ENCODE measurements at places on chromosomes 12 and 14.

DNA sequence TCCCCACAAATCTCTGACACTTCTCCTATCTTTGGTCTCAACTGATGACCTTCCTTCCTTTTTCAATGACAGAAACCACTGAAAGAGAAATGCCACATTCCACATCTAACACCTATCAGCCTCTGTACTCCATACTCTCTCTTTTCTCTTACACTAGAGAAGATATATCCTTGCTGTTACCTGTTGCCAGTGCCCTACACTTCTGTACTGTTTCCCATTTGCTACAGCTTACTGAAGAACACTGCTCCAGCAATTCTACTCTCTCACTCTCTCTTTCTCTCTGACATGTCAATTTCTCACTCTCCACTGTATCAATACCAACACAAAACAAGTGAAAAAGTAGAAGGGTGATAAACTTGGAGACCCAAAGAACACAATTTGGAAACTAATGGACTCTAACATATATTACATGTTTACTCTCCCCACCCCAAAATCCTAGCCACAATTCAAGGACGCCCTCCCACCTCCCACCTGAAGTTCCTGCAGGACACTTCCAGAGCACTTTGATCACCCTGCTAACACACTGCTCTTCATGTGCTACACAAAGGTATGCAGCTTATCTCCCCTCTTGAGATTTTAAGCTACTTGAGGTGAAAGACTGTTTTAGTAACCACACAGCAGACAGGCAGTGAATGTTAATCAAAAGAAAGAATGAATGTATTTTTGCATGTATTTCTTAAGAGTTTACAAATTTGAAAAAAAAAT is 95.0 kb downstream of the MED13L start:
- DNase-seq: no peak

- no peak for DNase-seq
Observed at GRCh38 chr14:77158175-77158881, 16.7 kb upstream of the ZDHHC22 start.

GRCh38 chr12:25957793-25958427 is 572 bp upstream of the RASSF8 start:
- no peak for DNase-seq

DNA sequence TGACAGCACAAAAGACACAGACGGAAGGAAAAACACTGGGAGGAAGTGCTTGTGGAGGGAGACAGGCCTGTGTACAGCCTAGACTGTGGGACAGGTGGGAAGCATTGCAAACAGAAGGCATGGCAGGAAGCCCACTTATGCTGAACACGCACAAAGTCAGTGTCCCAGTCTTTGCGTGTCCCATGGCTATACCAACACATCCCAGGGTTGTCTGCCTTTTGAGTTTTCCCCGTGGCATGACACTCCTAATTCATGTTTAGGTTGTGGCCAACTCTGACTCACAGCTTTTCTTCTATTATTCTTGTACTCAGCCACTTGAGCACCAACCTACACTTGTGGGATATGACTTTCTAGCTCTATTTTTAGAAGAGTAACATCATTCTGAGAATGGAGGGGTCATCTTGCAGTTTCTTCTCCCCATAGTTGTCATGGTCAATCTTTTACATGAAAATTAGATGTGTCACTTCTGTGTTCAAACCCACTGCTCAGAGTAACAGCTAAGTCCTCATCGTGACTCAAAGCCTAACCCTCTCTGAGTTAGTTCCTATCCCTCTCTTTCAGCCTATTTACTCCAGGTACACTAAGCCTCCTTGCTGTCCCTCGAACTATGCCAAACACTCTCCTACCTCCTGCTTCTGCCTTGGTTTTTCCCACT is 27.5 kb upstream of the JPH4 start:
- DNase-seq: no peak

DNA sequence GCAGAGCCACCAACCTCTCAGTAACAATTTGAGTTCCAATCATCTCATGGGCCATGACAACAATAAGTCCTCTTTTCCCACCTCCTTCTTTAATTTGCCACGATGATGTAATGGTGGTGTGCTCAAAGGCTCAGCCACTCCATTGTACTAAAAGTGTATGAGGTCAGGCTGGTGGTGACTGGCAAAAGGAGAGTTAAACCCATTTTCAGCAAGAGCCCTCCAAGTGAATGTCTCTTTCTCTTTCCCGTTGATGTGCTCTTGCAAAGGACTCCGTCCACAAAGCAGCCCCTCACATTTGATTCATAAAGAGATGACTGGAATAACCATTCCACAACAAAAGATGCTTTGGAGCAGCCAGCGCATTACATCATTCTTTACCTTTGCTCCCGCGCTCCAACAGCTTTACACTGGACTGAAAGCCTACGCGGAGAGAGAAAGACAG is 41.6 kb downstream of the DUSP16 start:
- DNase-seq: no peak

GRCh38 chr12:47234576-47235141 is 154.9 kb upstream of the AMIGO2 start:
- DNase-seq: no peak

DNA sequence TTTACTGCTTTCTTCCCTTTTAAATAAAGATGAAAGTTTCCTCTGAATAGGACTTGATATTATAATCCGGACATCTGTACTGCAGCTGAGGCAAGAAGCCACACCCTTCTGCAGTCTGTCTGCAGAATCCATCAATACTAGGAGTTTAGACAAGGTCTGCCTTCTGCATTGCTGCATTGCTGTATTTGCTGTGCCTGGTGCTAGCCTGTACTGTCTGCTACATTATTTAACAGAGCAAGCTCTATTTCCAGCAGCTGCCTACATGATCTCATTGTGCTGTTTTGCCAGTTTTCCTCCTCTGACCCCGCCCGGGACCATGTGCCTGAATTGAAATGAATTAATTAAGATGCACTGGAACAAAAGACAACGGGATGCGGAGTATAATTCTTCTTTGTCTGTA is 1.7 kb downstream of the TUBA1A start:
- no peak for DNase-seq

- DNase-seq: no peak
Observed at GRCh38 chr14:87149583-87150354, 843.2 kb downstream of the GALC start.

DNA sequence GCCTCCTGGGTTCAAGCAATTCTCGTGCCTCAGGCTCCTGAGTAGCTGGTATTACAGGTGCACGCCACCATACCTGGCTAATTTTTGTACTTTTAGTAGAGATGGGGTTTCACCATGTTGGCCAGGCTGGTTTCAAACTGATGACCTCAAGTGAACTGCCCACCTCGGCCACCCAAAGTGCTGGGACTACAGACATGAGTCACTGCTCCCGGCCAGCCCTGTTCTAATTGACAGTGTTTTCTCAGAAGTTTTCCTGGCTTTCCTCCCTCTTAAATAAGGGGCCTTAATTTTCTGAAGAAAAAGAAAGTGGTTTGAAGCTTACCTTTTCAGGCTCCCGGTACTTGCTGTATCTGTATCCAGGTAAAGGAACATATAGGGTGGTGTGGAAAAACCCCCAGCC is 1.7 kb downstream of the HAL start:
- no peak for DNase-seq

DNA sequence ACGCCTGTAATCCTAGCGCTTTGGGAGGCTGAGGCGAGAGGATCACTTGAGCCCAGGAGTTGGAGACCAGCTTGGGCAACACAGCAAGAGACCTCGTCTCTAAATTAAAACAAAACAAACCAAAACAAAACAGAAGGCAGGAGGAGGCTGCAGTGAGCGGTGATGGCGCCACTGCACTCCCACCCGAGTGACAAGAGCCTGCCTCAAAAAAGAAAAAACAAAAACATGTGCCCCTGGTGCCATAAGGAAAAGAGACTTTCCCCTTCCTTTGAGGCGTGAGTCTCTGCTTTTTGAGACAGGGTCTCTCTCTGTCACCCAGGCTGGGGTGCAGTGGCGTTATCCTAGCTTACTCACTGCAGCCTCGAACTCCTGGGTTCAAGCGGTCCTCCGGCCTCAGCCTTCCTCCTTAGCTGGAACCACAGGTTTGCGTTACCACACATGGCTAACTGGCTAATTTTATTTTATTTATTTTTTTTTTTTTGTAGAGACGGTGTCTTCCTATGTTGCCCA is 9.0 kb upstream of the EAPP start:
- peak; percentile 23 for DNase-seq

GRCh38 chr14:33799705-33800570 is 150.9 kb downstream of the EGLN3 start:
- DNase-seq: no peak

DNA sequence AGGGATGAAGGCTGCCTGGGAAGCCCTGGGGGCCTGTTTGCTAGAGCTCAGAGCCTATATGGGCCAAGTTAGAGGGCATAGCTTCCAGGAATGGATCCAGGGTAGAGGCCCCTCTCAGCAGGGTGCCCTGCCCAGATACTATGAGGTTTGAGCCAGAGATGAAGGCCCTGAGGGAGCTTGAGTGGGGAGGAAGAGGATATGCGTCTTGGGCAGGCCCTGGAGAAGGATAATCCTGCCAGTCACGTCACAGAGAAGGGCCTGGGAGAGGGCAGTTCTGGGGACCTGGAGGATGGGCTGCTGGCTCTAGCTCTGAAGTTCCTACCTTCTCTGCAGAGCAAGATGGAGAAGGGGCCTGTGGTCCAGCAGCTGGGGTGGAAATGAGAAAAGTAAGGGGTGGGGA is 5.9 kb upstream of the CACNB3 start:
- no peak for DNase-seq

GRCh38 chr12:113875691-113876090 is 90.4 kb downstream of the RBM19 start:
- DNase-seq: no peak

DNA sequence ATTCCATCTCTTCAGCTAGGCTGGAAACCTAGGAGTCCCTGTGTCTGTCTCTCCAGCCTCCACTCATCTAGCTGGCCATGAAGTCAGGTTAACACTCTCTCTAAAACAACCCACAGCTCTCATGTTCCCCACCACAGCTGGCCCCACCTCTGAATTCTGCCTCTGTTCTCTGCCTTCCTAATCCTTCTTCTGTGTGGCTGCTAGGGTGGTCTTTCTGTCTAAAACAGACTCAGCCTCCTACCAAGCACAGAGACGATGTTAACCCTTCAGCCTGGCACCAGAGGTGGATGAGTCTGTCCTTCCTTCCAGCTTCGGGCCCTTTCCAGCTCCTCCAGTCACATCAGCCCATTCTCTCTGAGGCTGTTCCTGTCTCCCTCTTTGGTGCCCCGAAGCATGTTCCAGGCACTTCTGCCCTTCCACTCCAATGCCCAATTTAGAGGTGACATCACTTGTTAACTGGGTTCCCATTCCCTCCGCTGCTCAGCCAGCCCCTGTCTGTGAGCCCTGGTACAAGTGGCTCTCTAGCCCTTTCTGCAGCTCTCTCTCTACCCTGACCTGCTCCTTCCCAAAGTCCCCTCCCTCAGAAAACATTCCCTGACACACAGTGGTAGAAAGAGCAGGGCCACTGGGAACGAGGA is 9.1 kb downstream of the FIGNL2 start:
- no peak for DNase-seq
